ENCODE measurements at places on chromosomes 12 and 14.

DNA sequence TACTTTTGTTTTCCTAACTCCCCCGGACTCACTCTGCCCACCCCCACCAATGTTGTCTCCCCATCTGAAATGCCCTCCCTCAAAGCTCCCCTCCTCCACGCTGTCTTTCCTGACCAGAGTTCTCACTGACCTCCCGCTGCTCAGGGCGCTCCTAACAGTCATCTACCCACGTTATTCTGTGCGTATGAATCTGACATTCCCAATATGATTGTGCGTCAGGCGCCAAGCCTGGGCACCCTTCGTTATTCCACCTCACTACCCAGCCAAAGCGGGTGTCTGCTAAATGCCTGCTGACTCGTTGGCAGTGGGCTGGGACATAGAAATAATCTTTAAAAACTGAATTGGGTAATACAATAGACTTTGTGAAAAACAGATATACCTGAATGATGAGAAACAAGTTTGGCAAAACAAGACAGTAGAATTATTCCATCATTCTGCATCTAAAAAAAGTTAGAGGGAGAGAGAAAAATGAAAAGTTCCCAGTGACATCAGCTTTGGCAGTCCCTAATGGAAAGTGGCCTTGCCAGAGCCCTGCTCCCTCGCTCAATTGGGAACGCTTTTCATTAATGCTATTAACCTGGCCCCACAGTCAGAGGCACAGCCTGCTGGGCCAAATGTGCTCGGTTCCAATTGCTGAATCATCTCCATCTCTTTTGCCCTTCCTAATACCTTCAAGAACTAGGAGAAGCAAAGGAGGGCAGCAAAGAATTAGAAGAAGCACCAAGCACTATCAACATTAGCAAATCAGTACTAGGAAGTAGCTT lies 74.0 kb upstream of the PLXNC1 start:
- DNase-seq = peak; percentile 37

GRCh38 chr12:8709124-8709830 lies 11.5 kb downstream of the RIMKLB start:
- peak; percentile 60 for DNase-seq

- DNase-seq = no peak
These were observed 275.2 kb downstream of the RAD51B start for GRCh38 chr14:68094752-68095151.

DNA sequence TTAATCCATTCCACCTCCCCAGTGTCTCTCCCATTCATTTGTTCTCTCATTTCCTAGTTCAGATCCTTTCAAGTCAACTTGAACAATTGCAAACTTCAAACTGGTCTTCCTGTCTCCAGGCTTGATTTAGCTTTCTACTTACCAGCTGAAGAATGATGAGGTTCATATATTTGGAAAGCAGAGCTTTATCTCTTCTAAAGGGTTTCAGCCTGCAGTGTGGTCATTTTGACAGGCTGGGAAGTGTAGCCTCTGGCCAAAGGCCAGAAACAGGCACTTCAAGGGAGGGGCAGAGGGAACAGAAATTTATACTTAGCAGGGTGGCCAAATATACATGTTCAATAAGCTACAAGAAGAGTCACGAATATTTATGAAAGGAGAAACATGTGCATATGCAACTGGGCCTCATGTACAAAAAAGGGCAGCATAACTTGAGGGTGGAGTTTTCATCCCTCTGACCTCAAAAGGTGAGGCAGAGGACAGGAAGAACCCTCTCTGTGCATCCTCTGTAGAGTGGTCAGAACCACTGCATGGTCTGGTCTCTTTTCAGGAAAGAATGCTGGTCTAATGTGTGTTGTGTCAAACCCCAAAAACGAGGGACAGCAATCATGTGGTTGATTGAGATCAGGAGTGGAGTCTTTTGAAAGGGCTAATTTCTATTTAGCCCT lies 34.0 kb upstream of the HECTD1 start:
- no peak for DNase-seq

GRCh38 chr12:93913845-93914244 lies 234.5 kb upstream of the PLXNC1 start:
- DNase-seq = no peak

Data from dermis microvascular lymphatic vessel endothelial cell (primary cell).